ENCODE measurements at places on chromosomes 7 and 10.

GRCh38 chr10:85557077-85557476, 809.5 kb downstream of the GRID1 start:
- no peak for DNase-seq

DNA sequence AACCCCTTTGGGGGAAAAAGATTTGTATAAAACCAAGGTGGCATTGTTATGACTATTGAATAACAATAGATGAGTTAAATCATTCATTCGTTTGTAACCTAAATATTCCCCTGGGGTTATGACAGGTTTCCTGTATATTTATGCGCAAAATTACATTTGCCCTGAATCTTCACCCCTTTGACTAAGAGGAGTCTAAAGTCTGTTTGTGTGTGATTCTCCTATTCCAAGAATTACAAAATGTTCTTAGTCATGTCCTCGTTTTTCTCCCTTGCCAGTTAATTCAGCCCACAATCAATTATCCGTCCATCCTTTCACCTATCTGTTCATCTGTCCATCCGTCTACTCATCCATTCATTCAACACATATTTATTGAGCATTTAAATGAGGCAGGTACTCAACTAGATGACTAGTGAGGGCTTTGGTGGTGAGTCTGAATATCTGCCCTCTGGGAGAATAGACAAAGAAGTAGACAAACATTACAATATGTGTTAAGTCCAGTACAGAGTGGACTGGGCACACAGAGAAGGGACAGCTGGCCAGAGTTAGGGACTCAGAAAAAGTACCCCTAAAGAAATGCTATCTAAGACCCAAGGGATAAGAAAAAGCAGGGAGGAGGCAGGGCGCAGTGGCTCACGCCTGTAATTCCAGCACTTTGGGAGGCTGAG, 35.6 kb upstream of the TCF7L2 start:
- DNase-seq, result no peak

GRCh38 chr10:118871244-118871865, 116.6 kb upstream of the CACUL1 start:
- DNase-seq, result no peak

DNA sequence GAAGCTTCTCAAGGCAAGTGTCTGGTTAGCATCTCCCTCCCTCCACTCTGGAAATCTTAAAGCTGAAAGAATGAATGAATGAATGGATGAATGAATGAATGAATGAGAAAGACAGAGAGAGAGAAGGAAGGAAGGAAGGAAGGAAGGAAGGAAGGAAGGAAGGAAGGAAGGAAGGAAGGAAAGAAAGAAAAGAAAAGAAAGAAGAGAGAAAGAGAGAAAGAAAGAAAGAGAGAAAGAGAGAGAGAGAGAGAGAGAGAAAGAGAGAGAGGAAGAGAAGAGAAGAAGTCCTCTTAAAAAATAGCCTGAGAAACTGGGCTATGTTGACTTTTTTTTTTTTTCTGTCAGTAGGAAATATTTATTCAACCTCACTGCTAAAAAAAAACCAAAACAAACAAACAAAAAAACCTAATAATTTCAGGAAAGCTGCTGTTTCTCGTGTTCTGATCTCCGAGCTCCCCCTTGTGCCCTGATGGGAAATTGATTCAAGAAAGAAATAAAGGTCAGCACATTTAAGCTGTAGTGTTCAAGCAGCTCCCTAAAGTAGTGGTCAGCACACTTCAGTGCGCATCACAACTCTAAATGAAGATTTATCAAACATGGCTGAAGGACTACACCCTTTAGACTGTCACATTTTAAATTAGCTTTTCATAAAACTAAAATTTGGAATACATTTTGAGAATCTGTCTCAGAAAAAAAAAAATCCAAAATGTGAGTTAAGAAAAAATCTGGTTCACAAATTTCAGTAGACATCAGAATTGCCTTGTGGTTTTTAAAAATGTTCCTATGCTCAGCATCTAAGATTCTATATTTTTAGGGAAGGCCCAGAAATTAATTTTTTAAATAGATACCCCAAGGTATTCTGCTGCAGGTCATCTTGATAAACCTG, 154.3 kb downstream of the ELAPOR2 start:
- DNase-seq, result peak; percentile 6

GRCh38 chr10:133135116-133135465, 24.9 kb upstream of the KNDC1 start:
- no peak for DNase-seq
